ENCODE measurements at places on chromosomes 4 and X.

GRCh38 chr4:150976478-150977118 is 38.5 kb downstream of the LRBA start:
- no peak for DNase-seq

GRCh38 chrX:19772096-19772821 is 115.1 kb downstream of the SH3KBP1 start:
- no peak for DNase-seq

DNA sequence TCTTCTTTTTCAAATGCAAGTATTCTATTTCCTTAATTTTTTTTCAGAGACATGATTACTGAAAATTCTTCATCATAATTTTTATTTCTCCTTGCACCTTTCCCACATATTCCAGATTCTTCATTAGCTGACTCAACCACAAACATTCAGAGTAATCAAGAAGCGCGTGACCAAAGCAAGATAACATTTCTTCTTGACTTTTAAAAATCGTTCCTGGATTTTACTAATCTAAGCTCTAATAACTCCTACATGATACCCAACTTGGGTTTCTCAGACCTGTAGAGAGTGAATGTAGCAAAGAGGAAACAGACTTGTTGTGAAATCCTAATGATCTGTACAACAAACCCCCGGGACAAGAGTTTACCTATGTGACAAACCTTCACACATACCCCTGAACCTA is 615.0 kb downstream of the TMA16 start:
- DNase-seq, result no peak

DNA sequence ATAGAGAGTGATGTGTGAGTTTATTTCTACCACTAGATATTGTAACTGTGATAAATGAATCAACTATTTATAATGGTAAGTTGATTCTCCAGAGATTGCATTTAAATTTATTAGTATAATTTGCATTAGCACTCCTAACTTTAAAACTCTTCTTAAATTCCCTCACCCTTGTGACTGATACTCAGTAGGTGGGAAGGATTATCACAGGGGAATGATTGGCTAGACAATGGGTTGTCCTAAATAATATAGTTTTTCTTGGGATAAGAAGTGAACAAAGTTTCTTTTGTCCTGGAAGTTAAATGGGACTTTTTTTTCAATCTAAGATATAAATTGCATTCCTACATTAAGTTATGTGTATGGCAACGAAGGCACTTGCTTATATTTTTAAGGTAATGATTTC is 169.2 kb upstream of the PITX2 start:
- DNase-seq, result no peak

All from CD4-positive, alpha-beta T cell treated with Interferon alpha-2 for 1 hour (primary cell).